Endothelial cell (in vitro differentiated cells): ENCODE measurements at places on chromosomes 4 and X.

- DNase-seq, result no peak
Observed at GRCh38 chr4:47612116-47613023, 127.3 kb downstream of the ATP10D start.

GRCh38 chr4:40750461-40751258, 905 bp downstream of the NSUN7 start:
- peak; percentile 24 for DNase-seq

- no peak for DNase-seq
Observed at GRCh38 chr4:145108128-145108527, 10.0 kb downstream of the ABCE1 start.

DNA sequence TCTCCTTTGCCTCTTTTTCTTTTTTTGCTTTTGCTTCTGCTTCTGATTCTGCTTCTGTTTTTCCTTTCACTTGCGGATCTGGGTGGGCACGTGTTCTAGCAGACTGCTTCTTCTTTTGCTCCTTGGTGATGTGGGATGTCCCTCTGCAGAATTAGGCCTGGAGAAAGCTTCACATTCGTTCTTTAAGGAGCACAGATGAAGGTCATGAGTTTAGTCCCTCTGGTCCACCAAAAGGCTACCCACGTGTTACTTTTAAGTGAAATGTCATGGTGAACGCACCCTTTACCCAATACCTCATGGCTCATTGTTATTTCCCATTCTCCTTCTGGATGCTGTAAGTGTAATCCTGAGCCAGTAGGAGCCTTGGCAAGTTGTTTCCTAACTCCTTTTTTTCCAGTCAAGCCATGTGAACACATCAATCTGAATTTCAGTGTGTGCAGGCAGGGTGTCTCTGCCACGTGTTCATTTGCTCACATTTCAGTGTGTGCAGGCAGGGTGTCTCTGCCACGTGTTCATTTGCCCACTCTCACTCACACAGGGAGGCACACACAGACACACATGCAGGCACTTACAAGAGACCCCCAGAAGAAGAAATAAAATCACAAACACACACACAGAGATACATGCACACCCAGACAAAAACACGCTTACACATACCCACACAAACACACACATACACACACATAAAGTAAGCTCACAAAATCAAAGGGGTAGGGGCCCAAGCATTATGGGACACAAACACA, 36.9 kb downstream of the NBDY start:
- no peak for DNase-seq

DNA sequence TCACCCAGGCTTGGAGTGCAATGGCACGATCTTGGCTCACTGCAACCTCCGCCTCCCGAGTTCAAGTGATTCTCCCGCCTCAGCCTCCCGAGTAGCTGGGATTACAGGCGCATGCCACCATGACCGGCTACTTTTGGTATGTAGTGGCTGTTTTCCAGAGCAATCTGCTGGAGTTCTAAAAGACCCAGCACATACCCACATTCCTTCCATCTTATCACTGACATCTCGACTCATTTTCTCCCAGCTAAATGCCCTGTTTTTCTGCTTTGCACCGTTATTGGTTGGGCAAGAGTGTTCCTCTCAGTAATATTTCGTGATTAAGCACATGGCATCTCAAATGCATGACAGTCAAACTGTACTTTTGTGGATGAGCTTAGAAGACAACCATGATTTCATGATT, 53.7 kb downstream of the PRKX start:
- DNase-seq, result no peak

- DNase-seq, result peak; percentile 47
Observed at GRCh38 chrX:17689971-17690409, 47.3 kb upstream of the SCML1 start.

DNA sequence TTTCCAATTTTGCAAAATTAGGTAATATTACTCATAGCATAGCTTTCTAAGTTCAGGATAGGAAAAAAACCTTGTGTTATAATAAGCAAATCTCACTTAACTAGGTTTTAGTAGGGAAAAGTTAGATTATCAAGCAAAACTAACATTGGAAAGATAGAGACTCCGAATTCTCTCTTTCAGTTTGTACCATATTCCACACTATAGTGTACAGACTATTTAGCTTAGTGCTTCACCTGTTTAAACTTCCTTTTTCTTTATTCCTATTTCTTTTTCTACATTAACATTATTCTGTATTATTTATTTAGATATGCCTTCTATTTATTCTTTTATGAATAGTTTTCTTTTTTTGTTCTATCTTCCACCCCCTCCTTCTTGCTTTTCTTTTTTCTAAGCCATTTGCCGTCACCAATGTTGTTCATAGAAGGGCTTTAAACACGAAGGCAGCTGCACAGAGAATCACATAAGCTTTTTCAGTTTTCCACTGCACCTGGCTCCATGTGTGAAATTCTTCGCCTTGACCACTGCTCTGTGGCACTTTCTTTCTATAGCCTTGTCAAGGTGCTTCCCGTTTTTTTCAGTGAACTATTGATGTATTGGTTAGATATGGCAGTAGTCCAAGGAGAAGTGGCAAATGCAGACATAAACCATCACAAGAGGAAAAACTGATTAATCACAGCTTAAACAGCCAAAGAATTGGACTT, 8.5 kb downstream of the PCDH10 start:
- DNase-seq, result no peak

- DNase-seq, result no peak
Observed at GRCh38 chr4:10006231-10006600, 15.1 kb downstream of the SLC2A9 start.
